Naive thymus-derived CD8-positive, alpha-beta T cell (primary cell): ENCODE measurements at places on chromosomes 6 and 20. TPM values are rescaled to one million over a fixed set of nuclear protein-coding genes. Genes with fewer than 3 reads are reported as not detected.

- no peak for DNase-seq
Observed at GRCh38 chr20:775679-776135, 7.4 kb upstream of the SLC52A3 start.

DNA sequence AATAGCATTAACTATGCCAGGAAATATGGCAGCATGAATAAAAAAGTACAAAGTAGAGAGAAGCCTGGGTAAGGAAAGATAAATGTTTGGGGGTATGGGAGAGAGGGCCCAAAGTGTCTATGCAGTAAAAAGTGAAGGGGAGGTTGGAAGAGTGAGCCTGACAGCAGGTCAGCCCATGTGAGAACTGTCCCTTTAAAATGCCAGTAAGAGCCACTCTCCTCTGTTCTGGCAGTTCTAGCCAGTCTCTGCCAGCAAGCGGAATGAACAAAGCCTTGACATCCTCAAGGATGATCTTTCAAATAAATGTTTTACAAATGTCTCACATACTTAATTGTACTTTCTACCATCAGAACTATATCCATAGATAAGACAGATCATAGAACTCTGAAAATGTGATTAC lies 164.5 kb downstream of the DST start:
- no peak for DNase-seq

DNA sequence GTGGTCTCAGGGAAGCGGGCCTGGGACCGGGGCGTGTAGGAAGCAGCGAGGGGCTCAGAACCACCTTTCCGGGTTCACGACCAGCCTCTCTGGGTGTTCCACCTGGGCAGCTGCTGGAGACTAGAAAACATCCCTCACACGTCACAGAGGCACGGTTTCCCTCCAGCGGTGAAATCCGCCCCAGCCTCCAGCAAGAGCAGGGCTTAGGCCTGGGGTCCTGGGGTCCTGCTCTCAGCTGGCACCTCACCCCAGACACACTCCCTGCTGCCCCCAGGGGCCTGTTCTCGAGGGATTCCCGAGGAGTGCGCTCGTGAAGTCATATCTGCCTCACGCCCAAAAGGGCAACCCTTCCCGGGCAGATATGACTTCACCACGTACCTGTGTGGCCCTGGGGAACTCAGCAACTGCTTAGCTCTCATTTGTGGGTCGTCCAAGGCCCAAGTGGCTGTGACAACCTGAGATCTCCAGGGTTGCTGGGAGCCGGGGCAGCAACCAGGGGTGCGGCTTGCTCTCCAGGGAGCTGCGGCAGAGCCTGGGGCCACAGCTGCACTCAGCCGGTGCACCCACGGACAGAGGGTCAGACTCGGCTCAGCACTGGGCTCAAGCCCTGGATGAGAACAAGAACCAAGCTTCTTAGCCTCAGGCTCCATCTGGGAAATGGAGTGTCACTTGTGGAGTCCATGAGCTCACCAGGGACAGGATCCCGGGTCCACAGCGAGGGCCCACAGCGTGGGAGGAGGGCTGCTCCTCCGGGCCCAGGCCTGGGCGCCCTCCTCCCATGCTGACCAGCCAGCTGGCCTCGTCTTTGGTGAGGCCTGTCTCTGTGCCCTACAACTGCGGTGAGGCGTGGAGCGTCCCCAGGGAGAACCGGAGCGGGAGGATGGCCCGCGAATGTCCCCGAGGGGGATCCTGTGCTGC lies 661 bp downstream of the FNDC11 start:
- no peak for DNase-seq

DNA sequence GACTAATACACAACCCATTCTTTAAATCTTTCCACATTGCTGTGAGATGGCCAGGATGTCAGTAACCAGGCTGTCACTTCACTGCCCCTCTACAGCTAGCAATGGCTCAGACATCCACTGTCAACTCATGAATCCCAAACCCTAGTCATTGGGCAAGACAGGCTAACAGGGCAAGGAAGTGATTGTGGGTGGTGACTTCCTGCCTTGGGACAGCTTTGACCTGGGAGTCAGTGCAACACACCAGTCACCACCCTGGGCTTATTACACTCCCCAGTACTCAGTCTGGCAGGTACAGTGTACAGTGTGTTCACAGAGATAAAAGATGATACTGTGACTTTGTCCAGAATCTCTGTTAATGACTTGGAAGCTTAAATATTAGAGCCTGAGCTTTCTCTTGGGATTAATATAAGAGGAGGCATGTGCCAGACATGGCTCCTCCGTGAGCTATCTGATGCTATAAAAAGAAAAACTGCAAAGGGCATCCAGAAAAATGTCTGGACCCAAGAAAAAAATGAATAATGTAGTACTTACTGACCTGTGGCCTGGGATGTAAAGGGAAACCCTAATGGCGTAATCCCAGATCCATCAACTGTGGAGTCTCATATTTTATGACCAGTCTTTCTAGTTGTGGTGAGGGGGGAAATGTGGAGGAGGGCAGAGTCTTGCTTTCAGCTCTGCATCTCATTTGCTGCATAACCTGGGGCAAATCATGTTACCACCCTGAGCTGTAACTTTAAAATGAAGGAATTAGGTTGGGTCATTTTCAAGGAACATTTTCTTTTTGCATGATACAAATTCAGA lies 244.4 kb downstream of the SLC24A3 start:
- DNase-seq = no peak

- no peak for DNase-seq
Observed at GRCh38 chr20:8782804-8783203, 286.1 kb upstream of the PLCB4 start.

DNA sequence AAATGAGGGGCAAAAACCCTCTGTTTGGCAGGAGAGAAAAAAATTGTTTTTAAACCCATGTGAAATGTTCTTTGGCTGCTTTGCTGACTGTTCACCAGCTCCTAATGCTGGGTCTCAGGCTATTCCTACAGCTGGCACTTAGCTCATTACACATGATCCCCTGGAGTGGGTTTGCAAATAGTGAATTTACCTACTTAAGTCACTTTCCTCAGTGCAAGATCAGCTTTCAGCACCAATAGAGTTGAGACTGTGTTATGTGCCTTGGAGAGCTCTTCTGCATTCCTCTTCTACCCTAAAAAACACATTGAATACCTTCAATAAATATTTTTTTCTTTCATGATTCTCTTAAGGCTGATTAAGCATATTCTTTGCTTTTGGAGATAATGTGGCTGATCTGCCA lies 58.4 kb upstream of the PRDM1 start:
- no peak for DNase-seq

- no peak for DNase-seq
Observed at GRCh38 chr6:14470671-14471070, 353.1 kb downstream of the CD83 start.

DNA sequence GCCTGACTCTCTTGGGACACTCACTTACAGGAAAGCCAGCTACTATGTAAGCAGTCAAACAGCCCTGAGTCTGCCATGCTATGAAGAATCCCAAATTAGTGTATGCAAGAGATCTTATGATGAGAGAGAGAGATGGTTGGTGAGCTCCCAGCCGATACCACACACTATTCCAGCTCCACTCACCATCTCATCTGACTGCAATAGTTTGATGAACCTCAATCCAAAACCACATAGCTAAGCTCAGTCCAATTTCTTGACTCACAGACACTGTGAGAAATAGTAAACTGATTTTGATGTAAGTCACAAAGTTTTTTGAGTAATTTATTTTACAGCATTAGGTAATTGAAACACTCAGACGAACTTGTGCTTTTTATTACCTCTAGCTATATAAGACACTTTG lies 441.4 kb downstream of the COL12A1 start:
- no peak for DNase-seq

- no peak for DNase-seq
Observed at GRCh38 chr6:147310521-147310920, 106.3 kb downstream of the STXBP5 start.

DNA sequence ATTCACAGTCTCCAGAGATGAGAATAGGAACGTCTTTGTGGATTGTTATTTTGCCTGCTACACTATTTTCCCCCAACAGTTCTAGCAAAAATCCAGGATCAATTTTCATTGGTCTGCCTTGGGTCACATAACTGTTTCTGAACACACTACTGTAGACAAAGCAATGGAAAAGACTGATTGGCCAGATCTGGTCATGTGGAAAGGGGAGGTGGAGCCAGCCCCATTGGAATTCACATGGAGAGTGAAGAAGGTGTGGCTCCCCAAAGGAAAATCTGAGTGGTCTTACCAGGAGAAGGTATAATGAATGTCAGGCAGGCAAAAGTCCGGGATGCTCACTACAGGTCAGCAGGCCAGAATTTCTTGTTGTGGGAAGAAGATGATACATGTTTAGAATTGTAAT lies 9.5 kb upstream of the TP53RK start:
- no peak for DNase-seq

DNA sequence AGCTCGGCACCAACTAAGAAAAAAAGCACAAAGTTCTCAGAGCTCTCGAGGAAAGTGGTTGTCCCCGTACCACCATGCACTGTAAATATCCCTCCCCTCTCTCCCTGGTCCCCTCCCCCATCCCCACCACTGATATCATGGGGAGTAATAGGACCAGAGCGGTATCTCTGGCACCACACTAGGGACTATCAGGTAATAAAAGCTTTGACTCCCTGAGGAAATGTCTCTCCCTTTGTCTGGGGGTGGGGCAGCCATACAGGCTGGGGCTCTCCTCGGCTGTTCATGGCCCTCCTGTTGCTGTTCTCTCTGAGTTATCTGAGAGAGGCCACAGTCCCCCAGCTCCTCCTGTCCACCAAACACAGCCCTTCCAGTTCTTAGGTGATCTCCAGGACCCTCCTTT lies 5.0 kb upstream of the GNRH2 start:
- DNase-seq = no peak

DNA sequence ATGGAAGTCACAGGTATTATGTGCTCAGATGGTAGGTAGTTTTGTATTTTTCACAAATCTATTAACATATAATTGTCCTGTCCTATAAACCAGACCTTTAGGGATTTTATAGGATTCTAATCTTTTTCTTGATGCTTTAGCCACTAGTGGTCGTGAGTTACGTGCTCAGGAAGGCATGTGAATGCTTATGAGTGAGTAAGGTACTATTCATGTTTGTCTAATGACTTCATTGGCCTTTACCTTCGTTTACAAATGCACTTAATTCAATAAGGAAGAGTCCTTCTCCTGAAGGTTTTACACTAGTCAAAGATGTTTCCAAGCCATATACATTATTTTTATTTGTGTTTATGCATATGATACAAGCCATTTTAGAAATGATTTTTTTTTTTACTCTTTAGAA lies 23.0 kb downstream of the PACRG start:
- DNase-seq = no peak

- DNase-seq = no peak
Observed at GRCh38 chr6:162140251-162140852, 587.2 kb downstream of the PRKN start.

- DNase-seq = no peak
Observed at GRCh38 chr6:155528335-155528734, 72.7 kb upstream of the NOX3 start.

GRCh38 chr6:26470643-26471042 lies 12.9 kb downstream of the BTN2A1 start:
- no peak for DNase-seq

GRCh38 chr6:125794342-125795137 lies 3.8 kb downstream of the NCOA7 start:
- no peak for DNase-seq

GRCh38 chr6:46688117-46688965 lies 656 bp downstream of the TDRD6 start:
- no peak for DNase-seq

GRCh38 chr6:32949113-32949512 lies 3.8 kb downstream of the HLA-DMA start:
- DNase-seq = no peak

- no peak for DNase-seq
Observed at GRCh38 chr6:23173234-23173633, 603.9 kb downstream of the HDGFL1 start.

DNA sequence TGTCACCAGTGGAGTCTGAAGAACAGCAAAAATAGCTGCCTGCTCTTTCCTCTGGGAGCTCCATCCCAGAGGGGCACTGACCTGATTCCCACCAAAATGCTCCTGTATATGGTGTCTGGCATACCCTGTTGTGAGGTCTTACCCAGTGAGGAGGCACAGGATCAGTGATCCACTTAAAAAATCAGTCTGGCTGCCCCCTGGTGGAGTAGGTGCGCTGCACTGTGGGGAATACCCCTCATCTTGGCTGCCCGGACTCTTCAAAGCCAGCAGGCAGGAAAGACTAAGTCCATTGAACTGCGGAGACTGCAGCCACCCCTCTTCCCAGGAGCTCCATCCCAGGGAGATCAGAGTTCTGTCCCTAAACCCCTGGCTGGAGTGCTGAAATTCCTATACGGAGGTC lies 230.9 kb upstream of the HTR1E start:
- no peak for DNase-seq

GRCh38 chr6:142444881-142445301 lies 143.1 kb downstream of the ADGRG6 start:
- DNase-seq = no peak

GRCh38 chr6:73388433-73388799 lies 6.2 kb upstream of the DDX43 start:
- no peak for DNase-seq

DNA sequence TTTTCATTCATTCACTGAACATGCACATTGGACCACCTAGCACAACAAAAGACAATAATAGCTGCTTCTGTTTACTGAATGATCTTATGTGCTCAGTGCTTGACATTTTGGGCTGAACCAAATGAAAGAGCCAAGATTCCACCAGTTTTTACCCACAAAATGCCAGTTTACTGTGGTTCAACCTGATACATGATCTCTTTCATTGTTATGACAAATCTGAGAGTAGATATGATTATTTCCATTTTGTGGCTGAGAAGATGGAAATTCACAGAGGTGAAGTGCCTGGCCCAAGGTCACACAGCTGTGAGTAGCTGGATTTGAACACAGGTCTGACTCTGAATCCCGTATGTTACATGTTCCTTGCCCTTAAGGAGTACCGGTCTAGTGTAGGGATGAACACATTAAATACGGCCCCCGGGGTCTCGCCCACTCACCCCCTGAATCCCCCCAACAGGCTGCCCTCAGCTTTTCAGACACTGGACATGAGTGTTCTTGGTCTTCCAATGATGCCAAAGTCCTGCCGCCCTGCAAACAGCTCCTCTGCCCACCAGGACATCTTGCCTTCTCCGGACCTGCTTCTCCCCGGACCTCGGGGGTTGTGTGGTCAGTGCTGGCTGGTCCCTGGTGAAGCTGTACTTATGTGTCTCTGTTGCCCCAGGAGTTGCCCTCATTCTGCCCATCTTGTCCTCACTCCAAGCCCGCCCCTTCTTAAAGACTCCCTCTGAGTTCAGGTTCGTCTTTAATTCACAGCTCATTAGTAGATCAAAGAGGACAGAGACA lies 58.6 kb upstream of the SLC32A1 start:
- no peak for DNase-seq

GRCh38 chr6:95431637-95432228 lies 145.6 kb upstream of the MANEA start:
- peak; percentile 4 for DNase-seq

- DNase-seq = no peak
Observed at GRCh38 chr6:159071843-159072769, 27.3 kb upstream of the TAGAP start.

GRCh38 chr6:13183415-13184088 lies 144.8 kb downstream of the TBC1D7 start:
- DNase-seq = no peak

The SLC17A5 gene
- 11.0 TPM for total RNA-seq

The FLRT3 gene
- not detected for total RNA-seq

The NFYA gene
- total RNA-seq = 58.9 TPM

The POM121L2 gene
- not detected for total RNA-seq

The EEF1A2 gene
- total RNA-seq = 0.18 TPM

The HLA-DPA1 gene
- 35.9 TPM for total RNA-seq

The DDAH2 gene
- total RNA-seq = 5.1 TPM

The ARFGAP1 gene
- total RNA-seq = 101 TPM

The ZBTB9 gene
- total RNA-seq = 11.9 TPM

The C20orf144 gene
- total RNA-seq = 0.38 TPM

The MRS2 gene
- 21.9 TPM for total RNA-seq

The SRMS gene
- total RNA-seq = not detected

The TRIM31 gene
- not detected for total RNA-seq

The FILIP1 gene
- total RNA-seq = not detected

The SEL1L2 gene
- not detected for total RNA-seq

The CRISP3 gene
- total RNA-seq = not detected
